ENCODE measurements at places on chromosomes 3 and 15.

DNA sequence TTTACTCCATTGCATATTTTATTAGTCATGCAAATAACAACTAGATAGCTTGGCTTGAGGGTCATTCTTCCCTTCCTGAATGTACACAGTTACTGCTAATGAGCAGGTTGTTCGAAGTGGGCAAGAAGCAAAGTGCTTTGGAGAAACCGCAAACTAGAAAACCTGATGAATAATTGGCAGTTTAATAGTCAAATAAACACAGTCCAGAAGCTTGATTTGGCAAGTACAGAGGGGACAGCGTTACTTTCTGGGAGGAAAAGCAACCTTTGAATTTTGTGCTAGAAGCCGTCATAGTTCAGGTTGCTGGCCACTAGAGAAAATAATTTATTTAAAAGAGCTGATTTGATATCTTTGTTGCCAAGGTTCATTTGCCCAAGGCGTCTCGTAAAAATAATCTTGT lies 94.9 kb downstream of the MFSD1 start:
- no peak for DNase-seq

GRCh38 chr3:38620236-38620635 lies 29.3 kb downstream of the SCN5A start:
- DNase-seq = no peak

GRCh38 chr3:9402410-9403228 lies 5.2 kb downstream of the SETD5 start:
- DNase-seq = no peak

- no peak for DNase-seq
Measured at GRCh38 chr3:50112462-50112861, 23.7 kb downstream of the RBM5 start.

DNA sequence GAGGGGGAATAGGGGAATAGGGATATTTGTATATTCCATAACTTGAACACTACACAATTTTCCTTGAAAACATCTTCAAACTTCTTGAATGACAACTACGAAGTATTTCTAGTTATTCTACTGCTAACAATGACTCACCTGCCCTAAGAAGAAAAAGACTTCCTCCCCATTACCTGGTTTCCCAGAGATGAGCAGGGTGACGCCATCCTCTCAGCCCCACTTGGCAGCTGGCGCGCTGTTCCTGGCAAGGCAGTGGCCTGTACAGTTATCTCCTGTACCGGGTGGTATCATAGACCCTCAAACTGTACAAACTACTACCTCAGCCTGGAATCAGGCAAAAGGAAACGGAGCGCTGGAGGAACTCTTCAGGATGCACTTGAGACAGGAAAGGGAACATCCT lies 10.4 kb downstream of the WDR82 start:
- DNase-seq = no peak

DNA sequence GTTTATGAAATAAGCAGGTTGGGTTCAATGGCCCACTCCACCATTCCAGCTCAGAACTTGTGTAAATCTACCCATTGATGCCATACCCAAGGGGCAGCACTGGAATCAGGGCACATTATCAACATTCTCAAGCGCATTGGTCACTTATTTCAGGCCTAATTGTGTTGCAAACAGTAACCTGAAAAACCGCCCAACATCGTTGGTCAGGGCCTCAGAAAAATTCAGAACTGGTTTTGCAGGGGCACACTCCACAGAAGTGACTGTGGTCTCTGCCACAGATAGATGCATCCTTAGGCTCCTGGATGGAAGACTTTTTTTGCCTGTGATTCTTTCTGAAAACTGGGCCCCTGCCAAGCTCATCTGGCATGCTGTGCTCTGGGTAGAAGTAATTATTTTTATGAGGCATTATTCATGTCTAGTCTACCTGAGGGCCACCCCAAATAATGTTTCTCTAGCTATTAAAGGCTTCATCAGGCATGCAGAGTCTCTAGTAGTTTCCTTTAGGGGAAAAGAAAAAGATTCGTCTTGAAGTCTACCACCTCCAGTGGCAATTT lies 21.7 kb upstream of the LRTM1 start:
- no peak for DNase-seq

GRCh38 chr3:34056181-34056910 lies 257.9 kb downstream of the PDCD6IP start:
- no peak for DNase-seq

- DNase-seq = no peak
Measured at GRCh38 chr15:73965094-73965757, 26.9 kb downstream of the STOML1 start.

GRCh38 chr3:111786922-111787321 lies 72.1 kb upstream of the PHLDB2 start:
- DNase-seq = no peak

DNA sequence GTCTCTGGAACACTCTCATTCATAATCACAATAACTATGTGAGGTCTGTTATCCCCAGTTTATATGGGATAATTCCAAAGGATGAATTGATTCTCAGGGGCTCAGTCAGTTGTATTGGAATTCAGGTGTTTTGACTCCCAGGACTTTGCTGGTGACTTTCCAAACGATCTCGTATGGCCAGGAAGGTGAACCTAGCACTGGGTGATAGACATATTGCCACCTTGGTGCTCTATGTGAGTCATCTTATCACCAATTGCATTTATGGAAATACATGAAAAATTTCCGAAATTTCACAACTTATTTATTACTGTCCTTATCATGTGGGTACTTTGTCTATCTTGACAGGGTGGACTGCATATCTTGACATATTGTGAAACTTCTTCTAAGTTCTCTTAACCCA lies 287.3 kb downstream of the WDR72 start:
- no peak for DNase-seq

DNA sequence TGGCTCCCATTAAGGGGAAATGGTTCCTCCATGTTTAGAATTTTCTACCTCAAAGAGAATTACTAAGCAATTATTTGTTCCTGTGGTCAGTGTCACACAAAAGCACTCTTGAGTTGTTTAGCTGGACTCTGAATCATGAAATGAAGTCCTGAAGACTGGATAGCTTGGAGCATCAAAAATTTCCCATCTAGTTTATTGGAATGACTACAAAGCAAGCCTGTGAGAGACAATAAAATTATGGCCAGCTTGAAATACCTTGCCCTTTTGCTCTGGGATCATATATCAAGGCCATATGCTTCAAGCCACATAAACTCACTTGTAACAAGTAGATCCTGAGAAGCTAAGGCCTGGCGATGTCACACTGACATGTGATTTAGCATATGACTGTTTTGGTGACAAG lies 292.3 kb downstream of the TIGIT start:
- DNase-seq = no peak

DNA sequence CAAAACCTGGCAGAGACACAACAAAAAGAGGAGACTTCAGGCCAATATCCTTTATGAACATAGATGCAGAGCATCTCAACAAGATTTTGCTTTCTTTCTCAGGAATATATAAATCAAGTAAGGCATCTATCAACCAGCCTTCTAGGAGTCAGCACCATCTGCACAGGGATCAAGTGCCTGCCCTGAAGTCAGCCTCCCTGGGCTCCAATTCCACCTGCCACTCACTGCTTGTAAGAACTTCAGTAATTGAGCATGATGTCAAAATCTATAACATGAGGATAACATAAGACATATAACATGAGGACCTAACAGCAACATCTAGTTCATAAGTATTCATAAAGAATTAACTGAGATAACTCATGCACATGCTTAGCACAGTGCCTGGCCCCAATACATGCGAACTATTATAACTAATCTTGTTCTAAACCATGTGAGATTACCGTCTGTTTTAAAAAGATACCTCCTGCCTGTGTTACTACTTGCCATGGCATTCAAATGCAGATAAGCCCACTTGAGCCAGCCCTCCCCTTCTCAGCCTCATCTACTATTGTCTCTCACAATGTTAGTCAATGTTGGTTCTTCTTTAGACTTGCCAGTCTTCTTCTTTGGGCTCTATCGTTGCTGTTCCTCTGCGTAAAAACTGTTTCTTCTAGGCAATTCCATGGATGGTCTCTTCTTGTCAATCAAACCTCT lies 91.6 kb downstream of the PLD1 start:
- no peak for DNase-seq

DNA sequence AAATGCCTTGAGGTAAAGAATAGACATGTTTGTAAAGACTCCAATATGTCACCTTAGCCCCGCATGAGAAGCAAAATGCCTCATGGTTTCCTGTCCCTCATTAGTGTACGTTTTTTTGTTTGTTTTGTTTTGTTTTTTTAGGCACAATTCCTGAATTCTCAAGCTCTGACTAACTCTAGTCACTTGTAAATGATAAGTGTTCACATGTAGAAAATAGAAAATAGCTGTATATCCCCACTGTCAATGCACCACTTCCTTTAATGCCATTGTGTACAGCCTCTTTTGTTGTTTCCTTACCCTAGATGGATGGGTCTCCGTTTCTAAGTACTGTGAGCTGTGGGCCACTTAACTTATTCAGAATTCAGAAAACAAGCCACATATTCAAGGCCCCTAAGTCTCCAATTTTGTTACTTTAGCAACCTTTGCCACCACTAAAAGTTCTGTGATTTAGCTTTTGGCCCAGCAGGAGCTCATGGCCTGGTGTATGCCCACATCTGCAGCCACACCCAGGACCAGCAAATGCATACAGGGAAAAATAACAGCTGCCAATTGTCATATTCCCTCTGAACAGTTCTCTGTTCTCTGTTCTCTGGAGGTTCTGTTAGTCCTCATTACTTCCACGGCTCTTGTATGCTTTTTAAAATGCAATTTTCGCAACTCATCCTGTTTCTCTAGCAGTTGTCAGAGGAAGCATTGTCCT lies 655.5 kb downstream of the GBE1 start:
- no peak for DNase-seq

DNA sequence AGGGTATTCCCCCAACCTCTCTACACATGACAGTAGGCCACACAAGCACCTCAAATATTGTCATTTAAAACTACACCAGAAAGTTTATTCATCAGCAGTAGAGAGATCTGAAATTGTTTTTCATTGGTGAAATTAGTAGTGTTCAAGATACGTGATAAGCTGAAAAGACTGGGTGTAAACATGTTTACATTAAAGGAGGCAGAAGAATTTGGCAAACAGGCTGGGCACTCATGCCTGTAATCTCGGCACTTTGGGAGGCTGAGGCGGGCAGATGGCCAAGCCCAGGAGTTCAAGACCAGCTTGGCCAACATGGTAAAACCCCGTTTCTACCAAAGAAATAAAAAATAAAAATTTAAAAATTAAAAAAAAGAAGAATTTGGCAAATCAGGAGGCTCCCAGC lies 255.6 kb downstream of the FOXP1 start:
- DNase-seq = no peak

DNA sequence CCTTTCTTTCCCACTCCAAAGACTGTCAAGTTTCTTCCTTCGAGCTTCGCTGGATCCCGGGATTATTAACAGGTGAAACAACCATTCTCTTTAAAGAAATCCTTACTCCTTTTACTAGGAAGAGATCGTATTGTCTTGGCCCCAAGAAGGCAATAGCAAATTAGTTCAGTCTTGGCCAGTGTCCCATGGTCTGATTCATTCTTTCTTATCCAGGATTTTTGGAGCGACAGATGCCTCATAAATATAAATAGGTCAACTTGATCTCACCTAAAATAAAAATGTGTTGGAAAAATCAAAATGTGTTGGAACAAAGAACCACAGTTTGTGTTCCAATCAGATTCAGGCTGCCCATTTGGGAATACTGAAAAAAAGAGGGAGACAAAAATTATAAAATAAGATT lies 140.1 kb upstream of the TMEM108 start:
- no peak for DNase-seq

- no peak for DNase-seq
Measured at GRCh38 chr3:174215456-174215855, 643.7 kb upstream of the NAALADL2 start.
